ENCODE measurements at places on chromosomes 1 and 21.

- no peak for DNase-seq
Observed at GRCh38 chr1:55056632-55056992, 17.3 kb downstream of the PCSK9 start.

DNA sequence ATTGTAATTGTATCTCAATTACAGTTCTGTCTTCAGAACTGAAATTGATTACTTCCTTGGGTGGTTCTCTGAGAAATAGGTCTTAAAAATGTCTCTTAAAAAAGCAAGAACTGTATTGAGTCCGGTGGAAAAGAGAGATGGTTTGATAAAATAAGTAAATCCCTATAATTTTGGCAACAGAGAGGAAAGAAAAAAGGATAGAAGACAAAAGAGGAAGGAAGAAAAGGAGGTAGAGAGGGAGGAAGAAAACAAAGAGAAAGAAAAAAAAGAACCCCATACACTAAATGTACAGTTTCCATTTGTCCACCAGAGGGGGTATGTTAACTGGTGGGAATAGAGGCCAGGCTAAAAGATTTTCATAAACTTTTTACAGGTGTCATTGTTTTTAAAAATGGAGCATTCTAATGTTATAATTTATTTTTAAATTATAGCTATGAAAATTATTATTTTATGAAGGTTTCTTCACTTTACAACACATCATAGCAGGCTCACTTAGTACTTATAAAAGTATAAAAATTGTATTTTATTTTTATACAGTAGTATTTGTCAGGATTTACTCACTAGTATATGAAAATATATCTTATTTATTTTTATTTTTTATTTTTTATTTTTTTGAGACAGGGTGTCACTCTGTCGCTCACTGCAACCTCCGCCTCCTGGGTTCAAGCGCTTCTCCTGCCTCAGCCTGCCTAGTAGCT, 2.1 kb upstream of the UBE2T start:
- no peak for DNase-seq

DNA sequence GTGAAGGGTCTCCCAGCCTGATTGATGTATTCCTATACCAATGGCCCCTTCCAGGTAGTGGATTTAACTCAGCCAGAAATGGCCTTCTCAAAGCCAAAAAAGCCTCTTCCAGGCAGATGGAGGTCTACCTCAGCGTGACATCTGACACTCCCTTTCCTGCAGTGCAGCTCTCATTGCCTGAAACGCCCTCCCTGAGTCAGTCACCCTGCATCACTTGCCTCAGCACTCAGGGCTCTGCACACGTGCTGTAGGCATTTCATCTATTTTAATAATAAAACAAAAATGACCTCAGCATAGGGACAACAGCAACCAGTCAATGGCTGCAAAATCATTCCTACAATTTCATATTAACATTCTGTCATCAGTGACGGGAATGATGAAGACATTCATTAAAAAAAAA, 64.4 kb upstream of the GJA5 start:
- no peak for DNase-seq

GRCh38 chr1:159056069-159056698, 20.4 kb downstream of the AIM2 start:
- no peak for DNase-seq

GRCh38 chr1:25729790-25730644, 70.0 kb upstream of the SELENON start:
- no peak for DNase-seq

DNA sequence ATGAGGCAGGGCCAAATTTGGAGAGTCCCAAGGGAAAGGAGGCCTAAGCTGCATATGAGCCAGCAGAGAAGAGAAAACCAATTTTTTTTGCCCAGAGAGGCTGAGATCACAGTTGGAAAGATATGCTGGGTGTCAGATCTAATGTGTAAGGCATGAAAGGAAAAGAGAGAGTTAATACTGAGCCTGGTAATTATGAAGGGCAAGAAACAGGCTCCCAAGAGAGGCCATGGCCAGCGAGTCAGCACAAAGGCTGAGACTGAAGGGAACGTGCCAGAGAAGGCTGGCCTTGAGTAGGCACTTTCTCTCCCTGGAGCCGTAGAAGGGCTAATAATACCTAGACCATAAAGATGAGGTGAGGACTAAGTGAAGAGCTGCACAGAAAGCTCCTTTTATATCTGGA, 31.8 kb upstream of the BEND5 start:
- no peak for DNase-seq

GRCh38 chr1:14220324-14220723, 378.2 kb upstream of the KAZN start:
- no peak for DNase-seq

GRCh38 chr1:30962609-30963508, 54.3 kb upstream of the SDC3 start:
- DNase-seq, result no peak

DNA sequence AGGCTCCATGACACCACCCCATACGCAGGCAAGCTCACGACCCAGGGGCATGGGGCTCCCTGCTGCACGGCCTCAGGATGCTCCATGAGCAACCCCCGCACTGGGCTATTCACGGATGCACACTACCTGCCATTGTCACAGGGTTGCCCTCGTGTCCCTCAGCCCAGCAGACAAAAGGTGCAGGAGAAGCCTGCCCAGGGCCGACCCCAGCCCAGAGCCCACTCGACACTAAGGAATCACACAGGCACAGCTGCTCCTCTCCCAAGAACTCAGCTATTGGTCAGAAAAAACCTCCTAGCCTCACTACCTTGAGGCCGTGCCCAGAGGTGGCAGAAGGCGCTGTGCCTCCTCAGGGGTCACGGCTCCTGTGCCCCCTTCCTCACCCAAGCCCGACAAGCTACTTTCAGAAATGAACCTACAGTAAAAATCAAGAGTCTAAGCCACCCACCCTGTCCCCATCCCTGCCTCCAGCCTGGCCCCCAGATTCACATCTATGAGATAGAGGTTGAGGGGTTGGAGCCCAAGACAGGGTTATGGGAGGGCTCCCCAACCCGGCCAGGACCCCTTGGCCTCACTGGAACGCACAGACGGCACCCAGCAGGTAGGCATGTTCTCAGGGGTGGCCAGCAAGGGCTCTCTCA, 6.4 kb upstream of the SPATC1L start:
- DNase-seq, result no peak

DNA sequence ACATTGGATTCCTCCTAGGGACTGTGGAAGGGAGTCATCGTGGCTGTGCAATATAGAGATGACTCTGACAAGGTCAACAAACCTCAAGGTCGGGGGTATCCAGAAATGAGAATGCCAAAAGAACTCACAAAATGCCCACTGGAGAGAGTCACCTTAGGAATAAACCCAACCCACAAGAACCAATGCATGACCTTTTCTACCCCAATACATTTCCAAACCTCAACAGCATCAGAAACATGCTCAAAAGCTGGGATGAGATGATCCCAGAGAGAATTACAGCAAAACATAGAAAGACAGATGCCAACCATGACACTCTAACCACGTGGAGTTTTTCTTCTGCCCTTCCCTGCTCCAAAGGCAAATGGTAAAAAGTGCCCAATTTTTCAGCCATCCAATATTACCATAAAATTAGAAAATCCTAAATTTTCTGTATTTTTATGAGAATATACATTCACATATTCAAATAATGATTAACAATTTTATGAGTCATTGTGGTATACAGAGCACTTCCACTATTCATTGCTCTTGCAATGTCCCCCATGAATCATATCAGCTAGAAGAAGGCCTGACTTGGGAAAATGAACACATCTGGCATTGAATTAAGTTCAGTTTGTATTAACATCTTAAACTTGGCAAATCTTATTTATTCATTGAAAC, 88.2 kb upstream of the PALMD start:
- no peak for DNase-seq

DNA sequence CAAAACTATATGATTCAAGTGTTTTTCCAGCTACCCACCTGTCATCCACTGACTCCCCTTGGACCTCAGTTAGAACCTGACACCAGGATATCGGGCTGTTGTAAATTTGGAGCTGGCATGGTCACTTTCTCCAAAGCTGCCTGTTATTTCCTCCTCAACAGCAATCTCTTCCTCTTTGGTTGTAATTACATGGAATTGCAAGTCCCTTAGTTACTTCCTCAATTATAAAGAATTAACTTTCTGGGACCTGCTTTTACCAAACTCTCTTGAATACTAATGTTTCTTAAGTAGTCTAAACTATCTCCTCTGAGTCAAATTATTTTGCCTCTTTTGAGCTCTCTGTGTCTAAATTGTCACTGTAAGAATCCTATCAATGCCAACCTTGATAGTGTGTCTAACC, 150.3 kb upstream of the SGIP1 start:
- no peak for DNase-seq

- no peak for DNase-seq
Observed at GRCh38 chr1:223350361-223350908, 13.5 kb downstream of the SUSD4 start.

DNA sequence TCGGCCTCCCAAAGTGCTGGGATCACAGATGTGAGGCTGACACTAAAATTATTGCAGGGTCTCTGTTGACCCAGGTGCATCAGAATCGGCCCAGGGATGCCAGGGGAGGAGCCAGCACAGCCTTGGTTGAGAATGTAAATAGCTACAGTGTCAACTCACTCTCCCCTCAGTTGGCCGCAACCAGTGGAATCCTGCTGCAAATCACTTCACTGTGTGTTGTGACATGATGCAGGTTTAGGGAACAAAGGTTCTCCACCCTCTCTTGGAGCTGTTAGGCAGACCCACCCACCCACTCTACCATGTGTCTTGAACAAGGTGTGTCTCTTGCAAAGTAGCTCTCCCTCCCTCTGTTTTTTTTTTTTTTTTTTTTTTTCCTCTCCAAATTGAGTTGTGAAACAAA, 60.5 kb upstream of the SOD1 start:
- DNase-seq, result no peak

DNA sequence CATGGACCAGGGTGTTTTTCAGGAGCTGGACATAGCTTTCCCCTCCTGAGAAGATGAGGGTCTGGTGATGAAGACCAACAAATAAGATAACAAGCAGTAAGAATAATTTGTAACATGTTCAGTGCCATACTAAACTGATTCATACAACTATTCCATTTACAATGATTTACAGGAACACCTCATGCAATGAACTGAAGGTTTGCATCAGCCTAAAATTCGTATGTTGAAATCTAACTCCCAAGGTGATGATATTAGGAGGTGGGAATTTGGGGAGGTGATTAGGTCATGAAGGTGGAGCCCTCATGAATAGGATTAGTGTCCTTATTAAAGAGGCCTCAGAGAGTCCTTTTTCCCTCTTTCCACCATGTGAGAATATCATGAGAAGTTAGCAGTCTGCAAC, 15.9 kb upstream of the NIBAN1 start:
- no peak for DNase-seq

GRCh38 chr21:43298546-43299440, 128.1 kb downstream of the SIK1 start:
- no peak for DNase-seq

DNA sequence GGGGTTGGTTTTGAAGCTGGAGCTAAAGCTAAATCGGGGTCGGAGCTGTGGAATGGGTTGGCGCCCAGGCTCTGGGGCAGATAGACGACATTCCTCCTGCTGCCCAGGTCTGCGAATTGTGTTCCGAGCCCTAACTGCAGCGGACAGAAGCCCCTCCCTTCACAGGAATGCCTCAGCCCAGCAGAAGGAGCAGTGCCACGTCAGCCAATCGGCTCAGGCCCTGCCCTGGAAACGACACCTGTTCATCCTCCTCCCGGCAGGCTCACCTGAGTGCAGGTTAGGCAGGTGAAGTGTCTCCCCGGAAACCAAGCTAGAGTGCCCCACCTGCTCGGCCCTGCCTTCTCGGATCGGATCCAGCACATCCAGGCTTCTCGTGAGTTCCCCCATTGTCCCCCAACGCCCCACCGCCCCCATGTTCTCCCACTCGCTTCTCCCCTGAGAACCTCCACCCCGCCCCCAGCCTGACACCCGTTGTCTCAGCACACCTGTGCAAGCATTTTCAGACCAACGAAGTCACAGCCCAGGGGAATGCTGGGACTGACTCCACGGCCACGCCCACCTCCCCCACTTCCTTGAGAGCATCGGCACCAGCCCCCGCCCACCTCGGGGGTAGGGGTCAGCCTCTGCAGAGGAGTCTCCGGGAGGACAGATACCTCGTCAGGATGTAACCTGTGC, 775 bp downstream of the TMEM125 start:
- no peak for DNase-seq

DNA sequence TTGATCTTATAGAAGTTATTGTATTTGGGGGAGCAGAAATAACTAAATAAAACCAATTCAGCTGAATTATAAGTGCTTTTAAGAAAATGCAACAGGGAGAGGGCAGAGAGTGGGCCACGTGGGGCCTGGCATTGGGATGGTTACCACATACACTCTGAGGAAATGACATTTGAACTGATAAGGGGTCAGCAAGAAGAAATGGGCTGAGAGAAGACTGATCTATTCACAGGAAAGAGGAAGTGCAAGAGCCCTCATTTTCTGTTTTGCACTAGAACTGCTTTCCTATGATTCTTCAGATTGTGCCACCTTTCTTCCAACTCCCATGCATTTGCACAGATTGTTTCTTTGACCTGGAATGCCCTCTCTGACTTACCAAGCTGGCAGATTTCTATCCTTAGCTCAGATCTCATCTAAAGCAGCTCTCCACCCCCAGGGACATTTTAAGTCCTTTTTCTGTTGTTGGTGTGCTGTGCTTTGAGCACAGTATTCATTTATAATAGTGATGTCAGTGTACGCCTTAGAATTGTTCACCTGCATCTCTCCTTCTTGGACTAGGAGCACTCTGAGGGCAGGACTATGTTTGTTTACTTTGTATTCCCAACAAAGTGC, 115.9 kb downstream of the FGGY start:
- no peak for DNase-seq

DNA sequence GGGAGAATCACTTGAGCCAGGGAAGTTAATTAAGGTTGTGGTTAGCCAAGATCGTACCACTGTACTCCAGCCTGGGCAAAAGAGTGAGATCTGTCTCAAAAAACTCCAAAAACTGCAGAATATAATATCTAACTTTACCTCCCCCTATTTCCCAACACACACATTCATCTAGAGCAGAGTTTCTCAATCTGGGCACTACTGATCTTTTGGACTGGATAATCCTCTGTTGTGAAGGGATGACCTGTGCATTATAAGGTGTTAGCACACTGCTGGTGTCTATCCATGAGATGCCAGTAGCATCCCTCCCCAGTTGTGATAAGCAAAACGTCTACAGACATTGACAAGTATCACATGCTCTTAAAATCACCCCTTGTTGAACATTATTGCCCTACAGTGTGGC, 61.8 kb downstream of the RGS13 start:
- no peak for DNase-seq

GRCh38 chr1:82646336-82646735, 845.6 kb downstream of the ADGRL2 start:
- DNase-seq, result no peak

DNA sequence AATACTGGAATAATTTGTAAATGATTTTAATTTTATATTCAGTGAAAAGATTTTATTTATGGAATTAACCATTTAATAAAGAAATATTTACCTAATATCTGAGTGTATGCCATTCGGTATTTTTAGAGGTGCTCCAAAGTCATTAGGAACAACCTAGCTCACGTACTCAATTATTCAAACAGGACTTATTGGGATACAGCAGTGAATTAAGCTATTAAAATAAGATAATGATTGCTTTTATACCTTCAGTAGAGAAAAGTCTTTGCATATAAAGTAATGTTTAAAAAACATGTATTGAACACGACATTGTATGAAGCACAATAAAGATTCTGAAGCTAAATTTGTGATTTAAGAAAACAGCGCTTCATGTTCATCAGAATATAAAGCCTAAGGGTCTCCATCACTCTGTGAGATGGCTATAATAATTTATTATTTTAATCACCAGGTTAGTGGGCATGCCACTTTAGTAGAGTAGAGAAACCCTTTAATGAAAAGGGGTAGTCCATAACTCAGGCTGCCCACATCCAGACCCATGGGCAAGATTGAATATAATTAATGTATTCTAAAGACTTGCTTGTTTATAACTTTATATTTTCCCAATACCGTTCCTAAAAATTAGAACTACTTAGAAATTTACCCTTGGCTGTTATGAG, 3.2 kb downstream of the CCN1 start:
- DNase-seq, result no peak
